ENCODE measurements at places on chromosomes 2 and 18.

GRCh38 chr2:168694173-168694572, 108.3 kb upstream of the NOSTRIN start:
- DNase-seq, result no peak

DNA sequence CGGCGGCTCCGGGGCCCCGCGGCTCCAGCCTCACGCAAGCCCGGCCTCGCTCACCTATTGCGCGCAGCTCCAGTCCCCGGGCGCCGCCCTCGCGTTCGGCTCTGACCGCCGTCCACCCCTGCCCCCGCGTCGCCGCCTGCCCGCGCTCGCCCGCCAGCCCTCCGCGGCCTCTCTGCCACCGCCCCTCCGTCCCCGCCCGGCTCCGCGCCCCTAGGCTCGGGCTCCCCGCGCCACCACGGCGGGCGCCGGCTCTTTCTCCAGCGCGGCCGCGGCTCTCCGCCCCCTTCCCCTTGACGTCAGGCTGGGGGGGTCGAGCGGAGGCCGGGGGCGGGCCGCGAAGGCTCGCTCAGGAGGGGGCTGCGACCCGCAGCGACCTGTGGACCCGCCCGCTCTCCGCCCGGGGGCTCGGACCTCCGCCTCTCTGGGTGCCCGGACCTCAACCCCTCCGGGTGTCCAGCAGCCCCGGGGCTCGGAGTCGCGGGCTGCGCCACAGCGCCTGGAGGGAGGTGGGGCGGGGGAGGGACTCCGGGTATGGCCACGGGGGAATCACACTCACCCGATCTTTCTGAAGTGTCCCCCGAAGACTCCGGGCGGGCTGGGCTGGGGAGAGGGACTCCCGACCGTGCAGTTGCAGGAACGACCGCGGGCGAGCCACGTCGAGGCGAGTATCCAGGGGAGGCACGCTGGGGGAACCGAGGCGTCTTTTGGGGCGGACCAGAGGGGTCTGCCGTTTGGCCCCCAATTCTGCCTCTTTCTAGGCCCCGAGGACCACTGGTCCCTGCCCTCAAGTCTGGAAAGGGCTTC, at the start of gene SEMA4C:
SEMA4C (minus strand) TSS at position 259 of the 804 bp plus-strand sequence. CDS start 2,194 bp downstream, outside the sequence.
- peak; percentile 40 for DNase-seq

- no peak for DNase-seq
These were observed 37.0 kb upstream of the DPP10 start for GRCh38 chr2:114405247-114406116.

GRCh38 chr2:235533198-235533597, 39.4 kb downstream of the AGAP1 start:
- DNase-seq, result peak; percentile 12

GRCh38 chr2:24779116-24779515, 14.1 kb downstream of the PTRHD1 start:
- no peak for DNase-seq

- no peak for DNase-seq
These were observed 1.3 kb downstream of the TMEM131 start for GRCh38 chr2:97994476-97994875.

DNA sequence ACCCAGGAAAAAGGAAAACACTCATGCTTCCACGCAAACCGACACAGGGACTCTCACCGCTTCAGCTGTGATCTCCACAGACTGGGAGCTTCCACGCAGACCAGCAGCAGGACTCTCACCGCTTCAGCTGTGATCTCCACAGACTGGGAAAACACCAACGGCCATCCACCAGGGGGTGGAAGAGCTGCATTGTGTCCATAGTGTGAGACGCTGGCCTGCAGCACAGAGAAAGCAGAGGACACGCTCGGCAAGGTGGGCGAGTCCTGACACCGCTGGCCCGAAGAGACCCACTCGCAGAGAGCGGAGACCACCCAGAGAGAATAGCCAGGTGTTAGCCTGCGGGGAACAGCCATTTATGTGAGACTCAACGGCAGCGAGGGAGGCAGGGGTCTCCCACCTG, 42.5 kb upstream of the NFATC1 start:
- no peak for DNase-seq

GRCh38 chr2:20187331-20187730, 37.6 kb downstream of the SDC1 start:
- no peak for DNase-seq

GRCh38 chr2:101904916-101905315, 86.8 kb upstream of the IL1R2 start:
- no peak for DNase-seq

DNA sequence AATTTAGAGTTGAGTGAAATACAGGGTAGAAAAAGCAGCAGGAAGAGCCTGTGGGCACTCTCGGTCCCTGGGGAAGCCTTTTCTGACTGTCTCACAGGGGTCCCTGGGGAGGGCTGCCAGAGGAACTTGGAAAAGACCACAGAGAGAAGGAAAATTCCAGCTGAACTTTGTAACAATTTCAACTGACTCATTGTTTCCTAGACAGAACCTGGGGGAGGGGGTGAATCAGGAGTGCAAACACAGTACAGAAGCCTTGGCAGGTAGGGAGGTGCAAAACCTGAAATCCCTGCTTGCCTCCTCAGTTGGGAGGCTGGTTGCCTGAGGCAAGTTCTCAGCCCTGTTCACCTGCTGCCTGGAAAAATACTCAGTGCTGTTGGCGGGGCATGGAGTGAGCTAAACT, 106.8 kb downstream of the GRB14 start:
- peak; percentile 77 for DNase-seq

- DNase-seq, result no peak
These were observed 91.4 kb upstream of the AGAP1 start for GRCh38 chr2:235402422-235402821.

- peak; percentile 57 for DNase-seq
These were observed 262.4 kb downstream of the NBAS start for GRCh38 chr2:15298770-15299169.

GRCh38 chr2:126822115-126822514, 76.6 kb upstream of the TEX51 start:
- no peak for DNase-seq

- no peak for DNase-seq
These were observed 256.1 kb downstream of the PRKCE start for GRCh38 chr2:45907592-45907991.

DNA sequence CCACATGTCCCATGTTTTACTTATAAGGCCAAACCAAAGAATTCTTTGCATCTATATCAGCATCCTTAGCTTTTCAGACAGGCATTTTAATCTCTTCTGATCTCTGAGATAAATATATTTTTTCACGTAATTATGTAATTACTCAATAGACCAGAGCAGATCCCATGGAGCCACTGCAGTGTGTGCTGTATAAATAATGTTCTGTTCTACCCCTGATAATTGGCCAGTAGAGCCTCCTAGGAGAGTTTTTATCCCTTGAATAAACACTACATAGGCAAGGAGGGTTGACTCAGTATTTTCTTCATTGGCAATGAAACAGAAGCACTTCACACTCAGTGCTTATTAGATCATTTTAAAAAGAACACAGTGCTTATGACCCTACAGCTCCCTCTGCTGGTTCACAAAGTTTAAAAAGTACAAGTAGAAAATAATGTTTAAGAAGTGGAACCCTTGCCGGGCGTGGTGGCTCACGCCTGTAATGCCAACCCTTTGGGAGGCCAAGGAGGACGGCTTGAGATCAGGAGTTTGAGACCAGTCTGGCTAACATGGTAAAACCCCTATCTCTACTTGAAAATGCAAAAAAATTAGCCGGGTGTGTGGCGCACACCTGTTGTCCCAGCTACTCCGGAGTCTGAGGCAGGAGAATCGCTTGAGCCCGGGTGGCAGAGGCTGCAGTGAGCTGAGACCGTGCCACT, 91.9 kb downstream of the PPP1R1C start:
- DNase-seq, result peak; percentile 88

- DNase-seq, result no peak
These were observed 728 bp downstream of the FAM168B start for GRCh38 chr2:131092458-131093005.

- DNase-seq, result no peak
These were observed 404.4 kb upstream of the SOX11 start for GRCh38 chr2:5287558-5288334.

DNA sequence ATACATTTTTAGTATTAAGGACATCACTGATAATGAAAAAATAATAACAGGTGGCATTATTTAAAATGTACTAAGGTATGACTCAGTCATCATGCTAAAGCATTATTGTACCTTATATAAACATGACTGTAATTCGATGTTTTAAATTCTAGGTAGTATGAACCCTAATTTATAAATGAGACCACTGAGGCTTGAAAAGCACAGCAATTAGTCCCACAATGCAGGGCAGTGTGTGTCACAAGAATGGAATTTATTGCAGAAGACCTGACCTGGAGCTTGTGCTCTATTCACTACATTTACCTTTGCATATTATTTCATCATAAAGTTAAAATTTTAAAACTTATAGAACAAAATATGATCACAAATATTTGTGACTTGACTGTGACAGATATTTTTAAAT, 358.5 kb upstream of the DSEL start:
- DNase-seq, result no peak

GRCh38 chr18:48889981-48890762, 60.6 kb downstream of the SMAD7 start:
- DNase-seq, result no peak

- no peak for DNase-seq
These were observed 8.2 kb upstream of the FAM98A start for GRCh38 chr2:33607251-33607721.

DNA sequence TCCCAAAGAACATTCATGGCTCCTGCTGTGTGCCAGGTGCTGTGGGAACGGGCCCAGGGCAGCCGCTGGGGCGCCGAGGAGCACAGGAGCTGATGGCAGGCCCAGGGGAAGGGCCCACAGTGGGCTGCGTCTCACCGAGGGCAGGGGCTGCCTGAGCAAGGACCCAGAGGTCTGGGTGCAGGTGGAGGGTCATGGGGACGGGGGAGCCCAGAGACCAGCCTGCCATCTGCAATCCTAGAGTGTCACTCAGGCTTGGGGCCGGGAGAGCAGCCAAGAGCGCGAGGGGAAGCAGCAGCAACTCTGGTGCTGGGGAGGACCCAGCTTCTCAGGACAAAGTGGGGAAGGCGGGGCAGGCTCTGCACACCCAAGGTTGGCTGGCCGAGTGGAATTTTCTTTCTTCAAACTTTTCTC, 207.4 kb downstream of the HDAC4 start:
- DNase-seq, result no peak

GRCh38 chr2:236794176-236794957, 224.7 kb downstream of the ACKR3 start:
- peak; percentile 86 for DNase-seq

DNA sequence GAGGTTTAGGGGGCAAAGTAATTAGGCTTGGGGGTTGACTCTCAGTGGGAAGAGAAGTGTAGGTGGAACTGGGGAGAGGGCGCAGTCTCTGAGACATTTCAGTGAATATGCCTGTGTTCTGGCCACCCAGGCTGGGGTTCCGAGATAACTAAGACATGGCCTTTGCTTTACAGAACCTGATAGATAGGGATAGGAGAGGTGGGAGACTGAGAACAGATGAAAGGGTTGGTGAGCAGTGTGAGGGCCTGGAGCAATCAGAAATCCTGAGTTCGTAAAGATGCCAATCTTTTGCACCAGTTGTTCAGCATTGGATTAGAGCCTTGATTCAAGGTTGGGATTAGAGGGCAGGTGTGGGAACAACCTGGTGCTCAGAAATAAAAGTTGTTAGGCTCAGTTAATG, 15.6 kb downstream of the PARD3B start:
- DNase-seq, result no peak

DNA sequence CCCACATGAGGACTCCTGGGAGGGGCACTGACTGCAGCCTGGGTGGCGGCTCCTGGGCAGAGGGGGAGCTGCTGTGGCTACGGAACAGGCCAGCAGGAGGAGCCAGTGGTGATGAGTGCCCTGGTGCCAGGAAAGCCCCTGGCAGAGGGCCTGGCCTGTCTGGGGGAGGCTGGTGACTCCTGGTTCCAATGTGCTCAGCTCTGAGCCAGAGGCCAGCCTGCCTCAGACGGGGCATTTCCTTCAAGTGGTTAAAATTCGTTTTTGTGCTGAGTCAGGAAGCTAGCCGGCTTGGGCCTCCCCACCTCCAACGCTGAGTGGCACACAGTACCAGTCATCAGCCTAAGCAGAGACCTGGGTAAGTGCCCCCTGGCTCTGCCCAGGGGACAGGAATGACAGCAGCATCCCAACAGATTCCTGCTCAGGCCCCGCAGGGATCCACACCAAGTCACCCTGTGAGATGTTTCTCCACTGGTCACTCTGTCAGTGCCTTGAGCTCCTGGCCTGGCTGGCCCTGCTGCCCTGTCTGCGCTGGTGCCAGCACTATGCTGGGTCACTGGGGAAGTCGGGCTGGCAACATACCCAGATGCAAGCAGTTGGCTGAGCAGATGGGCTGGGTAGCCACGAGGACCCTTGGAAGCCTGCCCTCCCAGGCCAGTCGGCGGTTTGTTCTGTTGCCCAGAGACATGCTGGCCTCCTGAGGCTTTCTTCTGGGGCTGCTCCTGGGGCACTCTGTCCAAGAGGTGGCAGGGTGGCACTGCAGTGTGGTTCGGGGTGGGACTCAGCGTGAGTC, 7.1 kb upstream of the KLF11 start:
- DNase-seq, result peak; percentile 27

DNA sequence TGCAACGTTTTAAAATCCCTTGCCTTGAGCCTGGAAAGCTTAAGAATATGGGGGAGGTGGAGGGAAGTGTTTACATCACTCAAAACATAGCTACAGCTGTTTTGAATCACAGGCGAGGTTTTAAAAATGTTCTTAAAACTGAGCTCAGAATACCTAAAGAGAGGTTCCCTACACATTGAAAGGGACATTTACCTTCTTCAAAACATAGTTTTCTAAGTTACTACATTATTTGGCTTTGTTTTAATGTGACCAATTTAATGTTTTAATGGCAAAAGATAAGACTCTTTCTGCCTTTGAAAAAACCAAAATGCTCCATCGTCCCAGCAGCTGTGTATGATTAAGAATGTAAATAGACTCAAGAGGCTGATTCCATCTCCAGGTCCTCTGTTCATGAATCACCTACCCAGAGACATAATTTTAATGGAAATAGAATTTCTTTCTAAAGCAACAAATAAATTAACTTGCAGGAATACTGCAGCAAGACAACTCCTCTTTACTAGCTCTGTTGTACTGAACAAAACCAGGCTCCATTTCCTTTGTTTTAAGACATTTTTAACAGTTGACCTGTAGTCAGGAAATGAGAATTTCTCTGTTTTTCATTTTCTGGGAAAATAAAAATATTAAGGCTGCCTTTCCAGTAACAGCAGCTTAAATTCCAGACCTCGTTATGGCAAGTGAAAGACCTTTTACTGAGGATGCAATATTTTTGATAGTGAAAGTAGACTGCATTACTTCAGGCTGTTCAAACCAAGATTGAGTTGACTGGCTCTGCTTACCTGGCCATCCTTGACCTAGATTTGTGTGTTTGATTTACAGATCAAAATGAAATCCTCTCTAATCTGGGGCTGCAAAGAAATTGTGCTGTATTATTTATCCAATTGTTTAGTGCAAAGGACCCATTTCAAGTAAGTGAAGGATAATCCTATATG, 33.7 kb upstream of the WDR75 start:
- peak; percentile 87 for DNase-seq

- no peak for DNase-seq
These were observed 49.6 kb downstream of the MYO3B start for GRCh38 chr2:170227507-170227947.

- DNase-seq, result no peak
These were observed 688.9 kb upstream of the ID2 start for GRCh38 chr2:7992612-7993602.

GRCh38 chr2:46858702-46859090, 56.9 kb downstream of the MCFD2 start:
- DNase-seq, result peak; percentile 97

GRCh38 chr2:223970343-223971128, 13.3 kb downstream of the MRPL44 start:
- peak; percentile 57 for DNase-seq
